Activated T-helper 1 cell treated with anti-CD3 and anti-CD28 coated beads, Interleukin-12 subunit alpha, Interleukin-12 subunit beta, Interleukin-2, Interleukin-4 antibody, amounts not matched to agents 30 ng/mL and 10 ng/mL and 1 ng/mL, durations not matched to agents 14 hours and 24 hours and 36 hours (primary cell): ENCODE measurements at places on chromosomes 12 and 14. TPM values are rescaled to one million over a fixed set of nuclear protein-coding genes. Genes with fewer than 3 reads are reported as not detected.

The KRT6A gene
- not detected in 2 replicates for total RNA-seq

The TAS2R30 gene
- 3.8 and 4.5 TPM in 2 replicates for total RNA-seq

The RNASE13 gene
- not detected in 2 replicates for total RNA-seq

The DIO2 gene
- total RNA-seq, result not detected in 2 replicates

The TESPA1 gene
- total RNA-seq, result 179 and 181 TPM in 2 replicates

The ANKRD9 gene
- total RNA-seq, result 13.4 TPM in 2 replicates

- H3K4me3 ChIP-seq, result no peak overlapping the region
- DNase-seq, result no peak
- H3K4me1 ChIP-seq, result peaks cover 6% of the 10 kb centered on the region
- peaks cover 19% of the 10 kb centered on the region for H3K27me3 ChIP-seq
These were observed 9.7 kb upstream of the RIN3 start for GRCh38 chr14:92503756-92504491.

GRCh38 chr14:89669193-89669592 lies 252.2 kb upstream of the FOXN3 start:
- peaks cover 30% of the 10 kb centered on the region for H3K4me1 ChIP-seq
- peak overlapping the region; percentile 28 for H3K27ac ChIP-seq
- peaks cover 11% of the 10 kb centered on the region for H3K36me3 ChIP-seq

DNA sequence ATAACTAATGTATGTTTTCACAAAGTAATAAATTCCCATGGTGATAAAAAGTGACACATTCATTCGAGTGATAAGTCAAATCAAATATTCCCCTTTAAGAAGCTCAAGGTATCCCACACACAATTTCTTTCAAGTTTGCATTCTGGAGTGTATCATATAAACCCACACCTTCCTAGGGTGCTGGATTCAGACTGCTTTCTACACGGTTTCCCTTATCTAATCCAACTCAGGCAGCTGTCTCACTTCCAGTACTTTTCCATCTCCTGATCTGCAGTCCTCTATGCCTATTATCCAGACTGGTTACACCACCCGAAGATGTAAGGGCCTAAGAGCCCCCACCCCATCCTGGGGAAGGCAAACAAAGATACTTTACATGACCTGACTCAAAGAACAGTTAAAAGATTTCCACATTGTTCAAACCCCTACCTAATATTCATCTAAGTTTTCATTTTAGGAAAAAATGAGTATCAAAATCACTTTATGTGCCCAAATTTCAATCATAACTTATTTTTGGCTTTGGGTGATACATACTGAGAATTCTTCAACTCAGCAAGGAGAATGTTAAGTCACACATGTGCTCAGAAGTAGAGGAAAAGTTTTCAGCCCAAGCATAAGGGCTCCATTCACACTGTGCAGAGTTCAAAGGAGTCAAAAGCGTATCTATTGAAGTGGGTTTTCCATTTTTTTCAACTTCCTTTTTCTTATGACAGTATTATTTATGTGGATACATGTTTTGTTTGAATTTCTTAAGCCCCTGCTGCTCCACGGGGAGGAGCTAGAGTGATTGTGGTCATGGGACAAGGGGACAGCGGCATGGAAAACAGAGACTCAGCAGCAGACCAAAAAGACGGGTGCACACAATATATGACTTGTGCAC lies 41.8 kb downstream of the CORO1C start:
- H3K36me3 ChIP-seq, result peaks cover 7% of the 10 kb centered on the region
- H3K27me3 ChIP-seq, result no peaks in the 10 kb centered on the region
- H3K4me3 ChIP-seq, result peak overlapping the region; percentile 74
- no peak for DNase-seq
- peaks cover 65% of the 10 kb centered on the region for H3K4me1 ChIP-seq
- peak overlapping the region; percentile 95 for H3K27ac ChIP-seq

DNA sequence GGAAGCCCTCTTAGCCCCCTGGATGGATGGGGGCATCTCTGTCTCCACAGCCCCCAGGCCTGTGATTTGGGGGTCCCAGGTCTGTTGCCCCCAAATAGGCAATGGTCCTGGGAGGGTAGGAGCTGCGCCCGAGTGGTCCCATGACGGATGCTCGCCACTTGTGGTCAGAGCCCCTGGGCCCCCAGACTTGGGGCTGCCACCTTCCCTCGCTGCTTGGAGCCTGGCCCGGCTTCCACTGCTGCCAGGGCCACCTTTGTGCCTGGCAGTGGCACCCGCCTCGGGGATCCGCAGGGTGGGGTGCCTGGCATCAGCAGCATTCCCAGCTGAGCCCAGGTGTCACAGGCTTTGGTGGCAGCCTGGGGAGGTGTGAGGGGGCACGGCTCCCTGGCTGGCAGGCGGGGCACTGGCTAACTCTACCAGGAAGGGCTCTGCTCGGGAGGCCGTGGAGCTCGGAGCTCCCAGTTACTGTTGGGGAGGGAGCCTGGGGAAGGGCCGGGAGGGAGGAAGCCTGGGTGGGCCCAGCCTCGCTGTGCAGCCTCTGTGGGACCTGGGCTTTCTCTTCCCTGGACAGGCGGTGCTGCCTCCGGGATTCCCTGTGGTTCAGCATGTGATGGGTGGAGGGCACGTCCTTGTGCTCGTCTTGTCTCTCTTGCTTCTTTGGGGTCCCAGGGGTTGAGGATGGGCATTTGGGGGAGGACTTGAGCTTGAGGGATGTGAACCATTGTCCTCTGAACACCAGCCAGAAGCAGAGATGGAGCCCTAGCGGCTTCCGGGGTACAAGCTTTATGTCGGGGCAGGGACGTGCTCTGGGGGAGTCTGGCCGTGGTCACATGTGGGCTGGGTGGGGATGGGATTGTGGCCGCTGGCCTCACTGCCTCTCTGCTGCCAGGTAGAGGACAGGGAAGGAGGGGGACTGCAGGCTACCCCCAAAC lies 5.4 kb downstream of the KIF26A start:
- peaks cover 3% of the 10 kb centered on the region for H3K27me3 ChIP-seq
- no peak for DNase-seq
- no peak overlapping the region for H3K27ac ChIP-seq

DNA sequence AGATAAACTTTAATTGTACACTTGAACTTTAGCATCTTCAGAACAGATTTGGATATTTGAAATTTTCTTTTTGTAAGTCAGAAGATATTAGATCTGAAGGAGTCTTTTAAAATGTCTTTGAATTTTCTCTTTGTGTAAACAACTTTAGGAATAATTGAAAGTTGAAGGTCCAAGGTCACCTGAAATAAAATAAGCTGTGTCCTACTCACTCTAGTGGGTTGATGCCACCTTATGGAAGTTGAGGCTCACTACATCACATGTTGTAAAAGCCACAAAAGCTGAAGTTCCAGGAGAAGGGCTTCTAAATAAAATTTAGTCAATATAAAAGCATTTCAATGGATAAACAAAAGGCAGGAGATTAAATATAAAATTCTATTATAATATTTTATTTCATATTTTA lies 122.0 kb upstream of the ATXN7L3B start:
- H3K4me1 ChIP-seq, result no peaks in the 10 kb centered on the region
- H3K36me3 ChIP-seq, result no peaks in the 10 kb centered on the region
- DNase-seq, result no peak
- H3K27me3 ChIP-seq, result peaks cover 3% of the 10 kb centered on the region
- H3K27ac ChIP-seq, result no peak overlapping the region

DNA sequence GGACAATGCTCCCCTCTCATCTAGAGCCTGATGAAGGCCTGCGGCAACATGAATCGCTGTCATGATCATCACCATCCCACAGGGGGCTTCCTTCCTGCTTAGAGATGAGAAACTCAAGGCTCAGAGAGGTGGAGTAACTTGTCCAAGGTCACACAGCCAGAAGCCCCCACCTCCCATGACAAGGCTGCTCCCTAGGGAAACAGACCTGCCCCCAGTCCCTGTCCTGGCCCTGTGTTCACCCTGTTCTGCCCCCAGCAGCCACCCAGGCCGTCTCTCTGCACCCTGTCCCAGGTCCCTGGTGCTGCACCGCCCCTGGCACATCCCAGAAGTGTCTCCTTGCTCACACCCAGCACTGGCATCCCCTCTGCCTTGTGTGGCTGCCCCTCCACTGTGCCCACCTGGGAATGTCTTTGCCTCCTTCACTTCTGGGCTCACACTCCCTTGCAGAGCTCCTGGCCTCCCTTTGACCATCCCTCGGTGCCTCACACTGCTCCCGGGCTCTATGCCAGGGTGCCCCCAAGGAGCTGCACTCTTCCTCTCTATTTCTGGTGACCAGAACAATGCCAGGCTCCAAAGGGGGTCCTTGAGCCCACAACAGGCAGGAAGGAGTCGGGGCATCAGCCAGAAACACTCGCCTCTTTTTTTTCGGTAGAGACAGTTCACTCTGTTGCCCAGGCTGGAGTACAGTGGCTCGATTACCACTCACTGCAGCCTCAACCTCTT lies 70.5 kb downstream of the BCL11B start:
- peak overlapping the region; percentile 15 for H3K4me3 ChIP-seq
- no peaks in the 10 kb centered on the region for H3K27me3 ChIP-seq
- H3K27ac ChIP-seq, result peak overlapping the region; percentile 83

DNA sequence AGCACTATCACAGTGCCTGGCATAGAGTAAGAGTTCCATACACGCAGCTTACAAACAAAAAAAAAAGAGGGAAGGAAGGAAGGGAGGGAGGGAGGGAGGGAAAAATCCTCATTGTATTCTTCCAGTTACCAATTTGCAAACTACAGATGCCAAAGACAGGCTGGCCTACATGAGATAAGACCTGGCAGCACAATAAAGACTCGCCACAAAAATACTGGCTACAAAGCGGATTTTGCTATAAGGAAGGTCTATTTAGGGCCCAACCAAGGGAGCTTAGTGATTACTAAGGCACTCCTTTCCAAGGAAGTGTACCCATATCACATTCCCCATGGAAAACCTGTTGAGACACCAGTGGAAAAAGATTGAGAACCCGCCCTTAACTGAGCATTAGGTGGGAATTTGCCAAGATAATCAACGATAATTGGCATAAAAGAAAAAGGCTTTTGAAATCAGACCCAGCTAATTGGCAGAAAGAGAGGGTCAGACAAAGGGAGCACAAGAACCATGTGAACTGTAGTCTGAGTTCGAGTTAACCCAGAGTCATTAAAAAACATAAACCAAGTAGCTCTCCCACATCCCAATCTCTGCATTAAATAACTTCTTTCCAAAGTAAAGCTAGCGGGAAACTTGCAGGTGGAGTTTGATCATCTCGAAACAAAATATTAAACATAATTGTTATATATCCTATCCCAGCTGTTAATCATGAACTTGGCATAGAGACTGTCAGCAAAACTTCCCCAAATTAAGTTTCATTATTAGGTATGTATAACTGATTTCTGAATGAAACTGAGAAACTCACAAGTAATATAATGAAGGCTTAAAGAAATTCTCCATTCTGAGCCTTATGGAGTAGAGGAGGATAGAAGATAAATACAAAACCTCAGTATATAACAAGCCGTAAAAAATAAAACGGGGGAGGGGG lies 50.1 kb downstream of the PHLDA1 start:
- no peak for DNase-seq
- peaks cover 86% of the 10 kb centered on the region for H3K4me1 ChIP-seq
- H3K36me3 ChIP-seq, result no peaks in the 10 kb centered on the region
- H3K27ac ChIP-seq, result peak overlapping the region; percentile 49

DNA sequence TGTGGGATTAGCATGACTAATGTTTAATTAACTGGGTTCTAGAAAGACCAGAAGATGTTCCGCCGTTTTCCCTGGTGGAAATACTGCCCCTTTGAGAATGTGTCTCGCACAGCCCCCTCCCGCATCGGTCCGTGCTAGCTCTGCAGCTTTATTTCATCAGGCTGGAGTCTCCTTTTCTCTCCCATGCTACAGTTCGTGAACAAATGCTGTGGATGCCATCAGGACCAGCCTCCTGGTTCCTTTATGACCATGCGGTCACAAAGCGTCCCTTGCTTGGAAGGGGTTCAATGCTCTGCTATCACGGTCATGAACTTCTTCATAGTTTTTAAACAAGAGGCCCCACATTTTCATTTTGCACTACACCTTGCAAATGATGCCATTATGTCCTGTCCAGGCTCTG lies 157.7 kb upstream of the TMEM132C start:
- no peak overlapping the region for H3K27ac ChIP-seq
- no peaks in the 10 kb centered on the region for H3K27me3 ChIP-seq
- DNase-seq, result no peak

GRCh38 chr12:76303989-76304460 lies 44.2 kb downstream of the BBS10 start:
- no peak overlapping the region for H3K4me3 ChIP-seq
- no peaks in the 10 kb centered on the region for H3K4me1 ChIP-seq
- H3K27ac ChIP-seq, result no peak overlapping the region
- DNase-seq, result no peak
- no peaks in the 10 kb centered on the region for H3K36me3 ChIP-seq

DNA sequence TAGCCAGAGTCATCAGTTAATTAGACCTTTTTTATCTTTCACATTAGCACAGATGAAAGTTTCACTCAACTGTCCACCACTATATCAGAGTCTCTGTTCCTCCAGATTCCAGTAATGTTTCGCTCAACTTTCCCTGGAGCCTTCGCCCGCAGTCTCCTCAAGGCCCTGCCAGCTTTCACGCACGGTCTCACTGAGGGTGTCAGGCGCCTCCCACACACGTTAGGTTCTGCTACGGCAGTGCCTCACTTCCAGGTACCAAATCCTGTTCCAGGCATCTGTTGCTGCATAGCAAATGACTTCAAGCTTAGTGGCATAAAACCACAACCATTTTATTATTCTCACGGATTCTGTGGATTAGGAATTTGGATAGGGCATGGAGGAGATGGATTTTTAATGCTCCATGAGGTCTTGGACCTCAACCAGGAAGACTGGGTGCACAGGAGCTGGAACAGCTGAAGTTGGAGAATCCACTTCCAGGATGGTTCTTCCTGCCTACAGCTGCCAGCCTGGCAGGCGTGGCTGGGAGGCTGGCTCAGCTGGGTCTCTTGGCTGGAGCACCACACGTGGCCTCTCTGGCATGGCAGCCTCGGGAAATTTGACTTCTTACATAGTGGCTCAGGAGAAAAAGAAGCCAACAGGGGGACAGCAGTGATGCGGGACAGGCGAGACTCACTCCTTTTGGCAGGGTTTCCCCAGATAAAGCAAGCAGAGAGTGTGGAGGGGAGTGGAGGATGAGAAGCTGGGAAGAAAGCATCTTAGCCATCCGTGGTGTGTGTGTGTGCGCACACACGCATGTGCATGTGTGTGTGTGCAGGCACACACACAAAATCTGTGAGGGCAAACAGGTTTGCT lies 21.3 kb upstream of the BCDIN3D start:
- peaks cover 7% of the 10 kb centered on the region for H3K27me3 ChIP-seq
- no peak for DNase-seq
- no peak overlapping the region for H3K4me3 ChIP-seq
- no peaks in the 10 kb centered on the region for H3K4me1 ChIP-seq

DNA sequence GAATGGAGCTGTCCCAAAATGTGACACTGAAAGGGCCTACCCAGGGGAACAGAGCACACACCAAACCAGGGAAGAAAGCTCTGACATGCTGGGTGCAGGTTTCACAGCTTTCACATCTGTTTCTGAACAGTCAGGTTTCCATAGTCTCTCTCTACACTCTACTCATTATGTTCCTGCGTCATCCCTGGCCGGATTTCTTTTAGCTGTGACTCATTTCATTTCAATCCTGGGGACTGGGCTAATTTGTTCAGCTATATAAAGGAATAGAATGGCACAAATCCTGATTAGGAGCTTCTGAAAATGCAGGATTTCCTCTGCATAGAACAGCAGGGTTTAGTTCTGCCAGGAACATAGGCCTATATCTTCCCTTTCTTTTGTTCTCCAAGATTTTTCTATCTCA lies 649.8 kb downstream of the RPS29 start:
- H3K27me3 ChIP-seq, result no peaks in the 10 kb centered on the region
- no peaks in the 10 kb centered on the region for H3K36me3 ChIP-seq
- DNase-seq, result no peak
- no peak overlapping the region for H3K4me3 ChIP-seq

- H3K4me3 ChIP-seq, result no peak overlapping the region
- H3K27me3 ChIP-seq, result peaks cover 8% of the 10 kb centered on the region
- H3K4me1 ChIP-seq, result no peaks in the 10 kb centered on the region
- H3K27ac ChIP-seq, result no peak overlapping the region
- H3K36me3 ChIP-seq, result no peaks in the 10 kb centered on the region
These were observed 44.7 kb upstream of the SINHCAF start for GRCh38 chr12:31370531-31371255.
